ENCODE measurements at places on chromosomes 5 and 9.

DNA sequence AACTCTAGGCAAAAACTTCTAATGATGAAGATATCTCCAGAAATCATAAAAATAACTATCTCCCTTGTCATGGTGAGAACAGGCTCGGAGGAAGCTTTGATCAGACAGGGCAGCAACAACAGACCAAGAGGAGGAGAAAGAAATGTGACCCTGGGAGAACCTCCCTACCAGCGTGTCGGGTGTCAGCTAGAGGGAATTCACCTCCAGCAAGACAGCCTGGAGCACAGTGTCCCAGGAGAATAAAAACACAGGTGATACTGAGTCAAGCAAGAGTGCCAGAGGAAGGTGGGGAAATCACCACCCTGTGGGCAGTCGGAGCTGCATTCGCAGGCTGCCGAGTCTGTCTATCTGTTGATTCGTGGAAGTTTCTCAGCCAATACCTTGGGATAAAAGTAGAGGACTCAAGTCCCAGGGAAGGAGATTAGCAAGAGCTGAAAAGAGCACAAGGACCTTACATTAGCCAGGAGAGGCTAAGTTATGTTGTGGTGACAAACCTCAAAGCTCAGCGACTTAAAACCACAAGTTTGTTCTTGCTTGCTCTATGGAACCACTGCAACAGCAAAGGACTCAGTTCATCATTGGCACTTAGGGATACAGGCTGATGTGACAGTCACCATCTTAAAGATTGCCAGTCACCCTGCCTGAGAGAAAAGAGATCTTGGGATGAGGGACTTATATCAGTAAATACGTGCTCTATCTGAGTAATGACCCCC, 598.3 kb downstream of the CCDC171 start:
- DNase-seq: no peak

GRCh38 chr9:6845880-6846279, 88.1 kb downstream of the KDM4C start:
- no peak for DNase-seq

GRCh38 chr5:73357576-73357975, 91.0 kb downstream of the FOXD1 start:
- no peak for DNase-seq

GRCh38 chr9:124590889-124591641, 83.9 kb upstream of the NR5A1 start:
- DNase-seq: no peak

DNA sequence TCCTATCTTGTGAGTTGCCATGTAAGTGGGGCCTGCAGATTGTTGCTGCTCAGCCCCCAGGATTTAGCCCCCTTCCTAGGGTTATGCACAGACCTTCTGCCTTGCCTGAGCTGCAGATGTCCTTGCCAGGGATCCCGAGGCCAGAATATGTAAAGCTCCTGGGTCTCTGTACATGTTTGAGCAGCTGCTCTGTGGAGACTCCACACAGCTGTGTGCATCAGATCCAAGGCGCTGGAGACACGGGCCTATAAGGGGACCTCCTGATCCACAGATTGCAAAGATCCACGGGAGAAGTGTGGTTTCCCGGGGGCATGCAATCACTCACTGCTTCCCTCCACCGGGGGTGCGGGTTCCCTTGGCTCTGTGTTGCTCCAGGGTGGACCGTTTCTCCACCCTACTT, 28.9 kb downstream of the TAF11L14 start:
- no peak for DNase-seq

DNA sequence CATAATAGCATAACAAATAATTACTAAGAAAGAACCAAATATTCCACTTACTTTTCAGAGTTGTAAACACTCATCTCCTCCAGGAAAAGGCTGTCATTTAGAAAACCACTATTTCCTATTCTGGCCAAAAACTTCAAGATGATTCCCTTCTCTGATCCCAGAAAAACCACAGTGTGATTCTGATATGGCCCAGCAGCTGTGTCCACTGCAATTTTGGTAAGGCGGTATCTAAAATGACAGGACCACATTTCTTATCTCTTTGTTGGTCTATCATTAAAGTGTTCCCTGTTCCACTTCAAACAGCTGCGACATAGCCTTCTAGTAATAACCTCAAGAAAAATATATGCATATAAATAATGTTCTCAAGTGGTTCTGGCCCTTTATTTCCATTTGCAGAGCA, 96.1 kb downstream of the SEMA6A start:
- no peak for DNase-seq

GRCh38 chr9:29575219-29575618, 2001.9 kb upstream of the C9orf72 start:
- DNase-seq: no peak

- DNase-seq: no peak
Measured at GRCh38 chr9:122109035-122109813, 16.1 kb upstream of the TTLL11 start.

DNA sequence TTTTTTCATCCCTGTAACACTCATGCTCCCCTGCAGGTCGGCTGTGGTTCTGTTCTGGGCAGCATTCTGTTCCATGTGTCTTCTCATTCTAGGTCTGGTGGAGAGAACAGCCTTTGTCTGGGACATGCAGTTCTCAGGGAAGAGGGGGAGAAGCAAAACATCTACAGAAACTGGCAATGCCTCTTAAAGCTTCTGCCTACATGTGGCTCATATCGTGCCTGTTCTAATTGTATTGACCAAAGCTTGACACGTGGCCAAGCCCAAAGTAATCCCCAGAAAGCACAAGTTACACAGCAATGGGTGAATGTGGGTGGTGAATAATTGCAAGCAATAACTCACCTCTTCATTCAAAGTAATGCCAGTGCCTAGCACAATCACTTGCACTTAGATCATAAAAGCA, 218.2 kb upstream of the IL12B start:
- DNase-seq: no peak

DNA sequence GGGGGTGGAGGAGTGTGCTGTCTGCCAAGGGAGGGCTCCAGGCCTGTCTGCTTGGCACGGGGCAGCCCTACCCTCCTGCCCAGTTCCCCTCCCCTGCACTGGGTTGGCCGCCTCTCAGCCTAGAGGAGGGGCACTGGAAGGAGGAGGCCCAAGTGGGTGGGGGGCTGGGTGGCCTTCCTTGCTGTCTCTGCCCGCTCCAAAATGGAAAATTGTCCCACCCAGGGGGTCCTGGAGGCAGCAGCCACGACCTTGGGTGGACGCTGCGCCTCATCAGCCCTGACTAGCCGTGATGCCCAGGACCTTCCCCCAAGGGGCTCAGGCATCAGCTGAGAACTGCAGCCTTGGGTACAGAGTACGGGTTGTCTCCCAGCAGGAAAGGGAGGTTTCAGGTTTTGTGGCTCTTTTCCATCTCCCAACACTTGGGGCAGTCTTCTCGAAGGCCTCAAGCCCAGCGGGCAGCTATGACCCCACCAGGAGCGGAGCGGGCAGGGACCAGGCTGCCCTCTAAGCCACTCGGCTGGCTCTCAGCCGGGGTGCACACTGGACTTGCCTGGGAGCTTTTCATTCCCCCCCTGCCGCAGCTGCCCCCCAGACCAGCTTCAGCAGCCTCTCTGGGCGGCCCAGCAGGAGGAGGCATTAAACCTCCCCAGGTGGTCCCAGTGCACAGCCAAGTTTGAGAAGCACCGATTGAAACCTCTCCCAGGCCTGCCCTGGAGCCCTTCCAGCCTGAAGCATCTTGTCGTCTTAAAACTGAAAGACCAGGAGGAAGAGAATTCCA, 20.6 kb downstream of the NTNG2 start:
- no peak for DNase-seq

- DNase-seq: no peak
Measured at GRCh38 chr9:137220317-137221094, 1.5 kb downstream of the RNF208 start.

GRCh38 chr5:170627271-170627670, 123.5 kb downstream of the KCNIP1 start:
- no peak for DNase-seq

GRCh38 chr9:551986-552929, 289.2 kb upstream of the DMRT1 start:
- no peak for DNase-seq

DNA sequence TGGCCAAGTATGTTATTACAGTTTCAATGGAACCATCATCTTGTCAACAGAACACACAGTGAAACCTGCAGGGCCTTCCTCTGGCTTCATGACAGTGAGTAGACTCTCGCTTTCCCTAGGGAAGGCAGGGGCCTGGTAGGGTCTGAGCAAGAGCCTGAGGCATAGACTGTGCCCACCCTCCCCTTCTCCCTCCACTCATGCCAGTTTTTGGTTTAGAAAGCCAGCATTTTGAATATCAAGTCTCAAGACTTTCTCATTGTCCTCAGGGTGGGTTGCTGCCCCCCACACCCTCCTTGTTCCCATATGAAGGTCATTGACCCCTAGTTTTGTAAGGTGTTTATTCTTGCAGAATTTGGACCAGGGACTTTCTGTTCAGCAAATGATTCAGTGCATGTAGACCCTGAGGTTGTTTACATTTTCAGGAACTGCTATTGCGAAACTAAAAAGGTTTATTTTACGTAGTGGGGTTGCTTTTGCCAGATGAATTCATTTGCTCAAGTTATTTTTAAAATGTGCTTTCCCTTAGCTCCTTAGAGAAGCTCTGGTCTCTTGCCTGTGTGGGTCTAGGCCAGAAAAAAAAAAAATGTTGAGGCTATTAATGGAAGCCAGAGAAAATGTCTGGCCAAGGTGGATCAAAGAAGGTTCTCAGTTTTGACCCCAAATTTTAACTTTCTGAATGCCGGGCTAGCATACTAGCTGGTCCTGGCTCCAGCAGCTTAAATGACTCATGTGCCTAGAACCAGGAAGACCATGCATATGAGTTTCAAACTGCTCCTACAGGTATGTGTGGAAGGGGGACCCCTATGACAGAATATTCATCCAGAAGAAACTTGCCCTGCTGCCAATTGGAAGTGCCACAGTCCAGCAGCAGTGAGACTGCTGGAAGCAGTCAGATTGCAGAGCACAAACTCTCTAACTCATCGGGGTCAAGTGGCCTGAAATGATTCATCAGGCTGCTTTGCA, 10.1 kb upstream of the MOB3B start:
- DNase-seq: no peak

- no peak for DNase-seq
Measured at GRCh38 chr5:125574491-125575044, 828.1 kb upstream of the ZNF608 start.

- DNase-seq: no peak
Measured at GRCh38 chr5:127666043-127666716, 17.3 kb downstream of the CTXN3 start.

- no peak for DNase-seq
Measured at GRCh38 chr9:28053096-28053777, 480.0 kb upstream of the C9orf72 start.

DNA sequence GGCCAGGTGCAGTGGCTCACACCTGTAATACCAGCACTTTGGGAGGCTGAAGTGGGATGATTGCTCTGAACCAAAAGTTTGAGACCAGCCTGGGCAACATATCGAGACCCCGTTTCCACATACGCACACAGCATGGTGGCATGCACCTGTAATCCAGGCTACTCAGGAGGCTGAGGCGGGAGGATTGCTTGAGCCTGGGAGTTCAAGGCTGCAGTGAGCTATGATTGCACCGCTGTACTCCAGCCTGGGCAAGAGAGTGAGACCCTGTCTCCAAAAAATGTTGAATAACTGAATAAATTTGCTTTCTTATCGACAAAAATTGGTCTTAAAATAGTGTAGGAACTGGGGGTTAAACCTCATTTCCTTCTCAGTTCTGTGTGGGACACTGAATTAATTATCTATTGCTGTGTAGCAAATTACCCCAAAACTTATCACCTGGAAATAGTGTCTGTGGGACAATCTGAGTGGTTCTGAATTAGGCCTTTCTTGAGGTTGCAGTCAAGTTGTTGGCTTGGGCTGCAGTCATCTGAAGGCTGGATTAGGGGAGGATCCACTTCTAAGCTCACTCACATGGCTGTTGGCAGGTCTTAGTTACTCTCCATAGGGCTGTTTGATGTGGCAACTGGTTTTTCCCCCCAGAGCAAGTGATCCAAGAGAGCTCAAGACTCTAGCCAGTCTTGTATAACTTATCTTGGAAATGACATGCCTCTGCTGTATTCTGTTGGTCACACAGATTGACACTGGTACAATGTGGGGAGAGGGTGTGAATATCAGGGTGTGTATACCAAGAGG, 2.0 kb downstream of the SNX30 start:
- no peak for DNase-seq

GRCh38 chr9:101636247-101636646, 41.5 kb upstream of the PPP3R2 start:
- no peak for DNase-seq

GRCh38 chr5:132434416-132435286, 55.9 kb downstream of the IRF1 start:
- DNase-seq: no peak

DNA sequence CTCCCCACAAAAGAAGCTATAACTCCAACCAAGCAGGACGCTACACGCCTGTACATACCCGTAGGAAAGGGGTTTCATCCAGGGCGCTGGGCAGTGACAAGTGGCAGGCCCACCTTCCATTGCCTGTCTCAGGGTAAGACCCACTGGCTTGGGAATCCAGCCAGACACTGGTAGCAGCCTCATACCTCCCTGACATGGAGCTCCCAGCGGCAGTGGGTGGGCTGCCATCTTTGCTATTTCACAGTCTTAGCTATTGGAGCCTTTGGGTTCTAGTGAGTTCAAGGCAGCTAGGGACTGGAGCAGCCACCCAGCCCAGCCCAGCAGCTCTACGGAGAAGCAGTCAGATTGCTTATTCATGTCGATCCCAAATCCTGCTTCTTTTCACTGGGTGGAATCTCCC, 3.4 kb upstream of the IFNA10 start:
- DNase-seq: no peak

- no peak for DNase-seq
Measured at GRCh38 chr9:81103597-81104471, 585.5 kb downstream of the TLE1 start.

- DNase-seq: no peak
Measured at GRCh38 chr9:19583890-19584289, 175.1 kb downstream of the ACER2 start.
